RWPE1 (cell line): ENCODE measurements at places on chromosomes 16 and 17.

DNA sequence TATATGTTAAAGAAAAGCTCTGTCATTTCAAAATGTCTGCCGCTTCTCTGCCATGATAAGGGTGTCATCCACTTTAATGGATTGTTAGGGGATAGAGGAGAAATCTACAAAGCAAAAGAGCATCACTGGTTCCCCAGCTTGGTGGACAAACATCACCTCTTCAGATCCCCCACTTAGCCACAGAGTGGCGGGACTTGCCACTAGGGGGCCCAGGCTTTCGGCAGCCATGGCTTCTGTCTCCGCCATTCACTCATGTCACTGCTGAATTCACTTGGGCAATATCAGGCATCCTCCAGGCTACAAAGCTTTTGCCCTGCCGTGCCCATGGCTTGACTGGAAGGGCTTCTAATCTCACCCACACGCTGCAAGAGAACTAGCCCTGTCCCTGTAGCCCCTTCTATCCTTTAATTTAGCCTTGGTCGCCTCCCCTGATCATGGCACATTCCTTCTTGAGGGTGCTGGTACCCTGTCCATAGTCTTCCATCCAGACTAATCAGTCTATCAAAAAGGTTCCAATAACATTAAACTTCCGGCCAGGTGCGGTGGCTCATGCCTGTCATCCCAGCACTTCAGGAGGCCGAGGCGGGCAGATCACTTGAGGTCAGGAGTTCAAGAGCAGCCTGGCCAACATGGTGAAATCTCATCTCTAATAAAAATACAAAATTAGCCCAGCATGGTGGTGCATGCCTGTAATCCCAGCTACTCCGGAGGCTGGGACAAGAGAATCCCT lies 34.7 kb downstream of the SBK1 start:
- peak; percentile 46 for DNase-seq

- DNase-seq = no peak
Measured at GRCh38 chr16:67235816-67236562, 9.1 kb downstream of the TMEM208 start.

DNA sequence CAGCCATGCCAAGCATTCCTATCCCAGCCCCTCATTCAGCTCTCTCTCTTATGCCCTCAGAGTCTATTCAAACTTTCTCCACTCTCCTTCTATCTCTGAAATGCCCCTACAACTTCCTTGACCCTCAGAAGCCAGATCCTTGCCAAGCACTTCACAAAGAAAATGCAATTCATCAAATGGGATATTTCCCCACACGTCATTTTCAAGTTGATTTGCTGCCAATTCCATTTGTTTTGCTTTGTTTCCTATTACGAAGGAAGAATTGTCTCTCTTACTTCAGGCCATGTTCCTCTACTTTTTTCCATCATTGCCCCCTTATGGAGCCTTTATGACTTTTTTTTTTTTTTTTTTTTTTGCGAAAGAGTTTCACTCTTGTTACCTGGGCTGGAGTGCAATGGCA lies 9.2 kb upstream of the ALOX12 start:
- no peak for DNase-seq

- DNase-seq = no peak
Measured at GRCh38 chr17:18021372-18021771, 17.6 kb downstream of the ATPAF2 start.

GRCh38 chr17:63833741-63834373 lies 6.4 kb upstream of the FTSJ3 start:
- DNase-seq = no peak

DNA sequence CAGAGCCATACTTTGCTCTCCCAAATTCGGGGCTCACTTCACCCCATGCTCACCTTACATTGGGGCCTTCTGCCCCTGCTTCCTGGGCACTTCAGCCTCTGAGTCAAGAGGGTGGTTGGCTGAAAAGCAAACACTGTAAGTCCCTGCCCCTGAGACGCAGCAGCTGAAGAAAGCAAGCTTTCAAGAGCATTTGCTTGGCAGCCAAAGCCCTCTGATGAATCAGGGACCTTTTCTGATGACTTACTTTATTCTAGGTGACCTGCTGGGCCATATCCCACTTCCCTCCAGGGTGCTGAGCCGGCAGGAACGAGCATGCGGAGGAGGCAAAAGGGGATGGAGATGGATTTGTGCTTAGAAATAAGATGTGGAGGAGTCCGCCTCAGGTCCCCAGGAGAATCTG lies 147.0 kb upstream of the TNRC6C start:
- DNase-seq = no peak

- DNase-seq = peak; percentile 84
Measured at GRCh38 chr17:29178750-29179231, 1.4 kb downstream of the MYO18A start.

- peak; percentile 42 for DNase-seq
Measured at GRCh38 chr17:5365831-5366230, 53.6 kb downstream of the NUP88 start.

DNA sequence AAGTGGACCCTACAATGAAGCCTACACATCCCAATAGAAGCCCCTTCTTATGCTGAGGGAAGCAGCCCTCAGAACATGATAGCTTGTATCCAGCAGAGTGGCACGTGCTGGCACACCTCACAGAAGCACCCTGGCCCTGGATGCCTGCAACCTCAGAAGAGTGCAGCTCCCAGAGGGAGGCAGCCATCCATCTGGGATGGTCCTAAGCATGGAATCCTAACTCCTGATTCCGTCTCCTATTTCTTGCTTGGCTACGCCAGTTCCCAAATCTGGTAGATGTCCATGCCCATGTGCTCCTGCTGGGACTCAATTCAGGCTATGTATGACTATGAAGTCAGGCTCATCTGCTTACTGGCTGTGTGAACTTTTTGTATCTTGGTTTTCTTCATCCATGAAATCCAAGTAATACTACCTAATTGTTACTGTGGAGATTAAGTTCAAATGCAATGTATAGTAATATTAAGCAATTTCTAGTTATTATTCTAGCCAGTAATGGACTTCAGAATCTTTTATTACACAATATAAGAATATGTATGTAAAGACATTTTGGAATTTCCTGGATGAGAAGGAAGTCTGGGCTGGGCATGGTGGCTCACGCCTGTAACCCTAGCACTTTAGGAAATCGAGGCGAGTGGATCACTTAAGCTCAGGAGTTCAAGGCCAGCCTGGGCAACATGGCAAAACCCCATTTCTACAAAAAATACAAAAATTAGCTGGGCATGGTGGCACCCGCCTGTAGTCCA lies 32.4 kb downstream of the SIAH1 start:
- no peak for DNase-seq

DNA sequence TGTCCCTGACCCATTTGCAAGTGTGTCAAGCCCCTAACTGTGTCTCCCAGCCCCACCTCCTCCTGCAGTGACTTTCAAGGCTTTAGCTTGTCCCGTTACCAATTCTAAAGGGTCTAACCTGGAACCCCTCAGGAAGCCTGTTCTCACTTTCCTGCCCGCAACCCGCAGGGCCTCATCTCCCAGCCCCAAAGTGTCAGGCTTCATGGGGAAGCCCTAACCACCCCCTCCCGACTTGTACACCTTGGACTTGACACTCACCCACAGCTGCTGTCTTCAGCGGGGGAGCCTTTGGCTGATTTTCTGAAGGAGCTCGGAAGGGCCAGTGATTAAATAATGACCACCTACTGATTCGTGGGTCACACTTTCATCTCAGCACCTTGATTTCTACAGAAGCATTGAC lies 33.1 kb downstream of the NLRC5 start:
- DNase-seq = no peak

- DNase-seq = peak; percentile 76
Measured at GRCh38 chr17:41648411-41649195, 24.2 kb upstream of the KRT17 start.

- no peak for DNase-seq
Measured at GRCh38 chr17:6948562-6948961, 47.3 kb upstream of the ALOX12 start.

DNA sequence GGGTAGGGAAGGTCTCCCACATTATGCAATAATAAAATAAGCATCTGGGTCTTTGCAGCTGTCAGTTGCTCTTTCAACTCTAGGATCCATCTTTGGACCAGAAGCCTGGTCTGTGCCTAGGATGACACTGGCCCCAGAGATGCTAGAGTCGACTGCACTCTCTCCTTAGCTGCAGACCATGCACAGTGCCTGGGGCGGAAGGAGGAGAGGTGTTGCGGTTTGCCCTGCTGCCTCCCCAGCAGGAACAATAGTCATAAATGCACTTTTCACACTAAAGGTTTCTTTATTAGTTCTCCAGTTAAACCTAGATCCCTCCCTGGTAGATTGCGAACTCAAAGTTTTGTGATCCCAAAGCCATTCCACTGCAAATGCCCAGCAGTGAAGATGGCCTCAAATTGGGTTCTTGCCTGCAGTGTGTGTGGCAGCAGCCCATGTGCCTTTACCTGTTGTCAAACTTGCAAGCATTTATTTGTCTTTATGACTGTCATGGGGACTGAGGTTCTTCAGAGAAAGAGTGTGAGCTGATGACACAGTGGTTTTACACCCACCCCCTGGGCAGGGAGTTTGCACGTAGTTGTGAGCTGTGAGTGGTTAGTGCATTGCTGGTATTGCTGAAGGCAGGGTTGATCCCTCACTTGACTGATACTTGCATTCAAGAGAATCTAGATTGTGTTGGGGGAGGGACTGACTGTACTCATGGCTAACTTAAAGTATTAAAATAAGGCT lies 10.3 kb downstream of the ATXN1L start:
- no peak for DNase-seq

DNA sequence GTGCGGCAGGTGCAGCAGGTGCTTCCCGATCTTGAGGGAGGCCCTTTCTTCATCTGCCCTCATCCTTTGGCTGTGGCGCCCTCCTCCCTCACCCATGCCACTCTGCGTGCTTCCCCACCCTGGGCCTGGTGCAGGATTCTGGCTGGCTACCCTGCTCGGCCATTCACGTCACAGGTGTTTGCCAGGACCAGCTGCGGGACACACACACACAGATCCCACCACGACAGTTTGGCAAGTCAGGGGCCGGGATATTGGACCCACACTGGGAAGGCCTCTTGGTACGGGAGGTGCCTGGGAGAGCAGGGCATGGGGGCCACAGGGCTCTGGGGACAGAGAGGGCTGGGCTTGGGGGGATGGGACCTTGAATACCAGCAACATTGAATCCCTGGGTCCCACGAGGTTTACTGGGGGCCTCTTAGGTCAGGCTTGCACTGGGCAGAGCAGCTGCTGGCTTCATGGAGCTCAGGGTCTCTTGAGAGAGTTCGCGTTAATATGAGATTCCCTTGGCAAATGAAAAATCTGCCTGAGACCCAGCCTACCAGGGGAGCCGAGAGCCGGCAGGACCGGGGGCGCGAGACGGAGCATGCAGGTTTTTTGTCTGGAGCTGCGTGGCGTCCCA lies 15.1 kb downstream of the ADCY7 start:
- no peak for DNase-seq

GRCh38 chr16:79369796-79370195 lies 230.7 kb downstream of the MAF start:
- peak; percentile 30 for DNase-seq

GRCh38 chr16:19130852-19131824 lies 17.4 kb downstream of the ITPRIPL2 start:
- DNase-seq = no peak

DNA sequence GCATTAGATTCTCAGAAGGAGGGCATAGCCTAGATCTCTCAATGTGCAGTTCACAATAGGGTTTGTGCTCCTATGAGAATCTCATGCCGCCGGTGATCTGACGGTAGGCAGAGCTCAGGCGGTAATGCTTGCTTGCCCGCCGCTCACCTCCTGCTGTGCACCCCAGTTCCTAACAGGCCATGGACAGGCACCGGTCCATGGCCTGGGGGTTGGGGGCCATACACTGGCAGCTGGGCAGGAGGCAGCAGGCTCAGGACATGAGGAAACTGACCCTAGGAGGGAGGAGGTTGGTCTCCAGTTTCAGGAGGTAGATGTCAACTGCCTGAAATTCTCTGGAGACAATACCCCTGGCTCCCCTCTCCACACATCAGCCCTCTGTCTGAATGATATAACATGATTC lies 245.0 kb upstream of the CACNG5 start:
- no peak for DNase-seq

- DNase-seq = no peak
Measured at GRCh38 chr16:50071075-50071671, 5.4 kb downstream of the HEATR3 start.

GRCh38 chr17:59513934-59514841 lies 51.2 kb upstream of the DHX40 start:
- DNase-seq = no peak

- DNase-seq = no peak
Measured at GRCh38 chr17:21125862-21126261, 902 bp upstream of the DHRS7B start.

- peak; percentile 93 for DNase-seq
Measured at GRCh38 chr16:89507834-89508590, at the start of gene SPG7. Gene SPG7, plus strand, starts transcription at chr16:89508403. Its CDS starts 15 bp downstream, at chr16:89508418.

GRCh38 chr16:28590384-28591340 lies 6.2 kb downstream of the SULT1A2 start:
- no peak for DNase-seq

DNA sequence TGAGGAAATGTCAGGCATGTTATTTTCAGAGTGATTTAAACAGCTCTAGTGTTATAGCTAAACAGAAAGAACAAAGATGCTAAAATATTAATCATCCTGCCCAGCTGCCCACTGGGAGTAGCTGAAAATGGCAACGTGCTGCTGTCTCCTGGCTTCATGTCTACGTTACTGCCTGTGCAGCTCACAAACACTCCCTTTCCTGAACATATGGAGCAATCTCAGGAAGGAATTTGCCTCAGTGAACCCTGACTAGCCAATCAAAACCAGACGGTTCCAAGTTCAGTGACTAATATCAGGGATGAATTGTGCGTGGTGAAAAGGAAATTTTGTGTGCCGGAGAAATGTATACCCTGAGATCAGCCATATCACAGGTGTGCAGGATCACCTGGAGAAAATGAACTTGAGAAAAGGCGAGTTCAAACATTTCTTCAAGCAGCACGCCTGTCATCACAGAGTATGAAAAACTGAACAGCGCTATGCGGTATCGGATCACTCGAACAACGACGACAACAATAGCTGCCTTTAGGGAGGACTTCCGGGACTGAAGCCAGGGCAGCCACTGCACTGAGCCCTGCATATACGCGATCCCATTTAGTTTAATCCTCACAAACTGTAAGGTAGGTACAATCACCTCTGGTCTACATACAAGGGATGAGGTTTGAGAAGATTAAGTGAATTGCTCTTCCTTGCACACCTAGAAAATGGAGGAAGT lies 110.3 kb downstream of the STX8 start:
- peak; percentile 28 for DNase-seq

- DNase-seq = no peak
Measured at GRCh38 chr16:87319011-87319410, 1.8 kb upstream of the C16orf95 start.

DNA sequence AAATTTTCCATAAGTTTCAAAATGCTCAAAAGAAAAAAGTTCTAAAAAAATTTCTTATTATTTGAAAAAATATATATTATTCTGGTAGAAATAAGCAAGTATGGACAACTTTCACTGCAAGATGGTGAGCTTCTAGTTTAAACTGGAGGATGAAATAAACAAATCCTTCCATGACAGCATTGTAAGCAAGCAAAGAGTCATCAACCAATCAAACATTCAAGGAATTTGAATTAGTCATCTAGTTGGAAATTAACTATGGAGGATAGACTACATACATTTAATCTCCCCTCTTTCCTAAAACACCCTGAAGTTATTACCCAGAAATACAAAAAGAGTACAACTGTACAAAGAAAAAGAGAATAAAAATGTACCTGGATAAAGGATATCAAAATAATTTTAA lies 51.0 kb upstream of the IRX5 start:
- DNase-seq = peak; percentile 17
